ENCODE measurements at places on chromosomes 1 and 21. TPM values are rescaled to one million over a fixed set of nuclear protein-coding genes. Genes with fewer than 3 reads are reported as not detected.

DNA sequence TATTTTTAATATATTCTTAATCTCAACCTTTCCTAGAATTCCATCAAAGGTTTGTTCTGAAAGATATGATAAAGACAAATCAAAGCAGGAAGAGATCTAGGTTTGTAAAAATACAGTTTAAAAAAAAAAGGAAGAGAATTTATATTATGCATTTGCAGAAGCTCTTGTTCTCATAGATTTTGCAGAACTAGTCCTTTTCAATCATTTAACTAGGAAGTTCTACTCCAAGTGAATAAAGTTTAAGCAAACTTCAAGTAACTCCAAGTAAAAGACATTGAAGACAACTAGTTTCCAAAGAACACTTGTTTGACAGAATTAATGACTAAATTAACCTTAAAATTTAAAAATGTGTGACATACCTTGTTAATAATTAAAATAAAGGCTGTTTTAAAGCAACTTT is 55.9 kb downstream of the HNRNPR start:
- no peak for DNase-seq

- no peak for DNase-seq
These were observed 56.1 kb downstream of the SLAMF6 start for GRCh38 chr1:160466961-160467360.

- DNase-seq: no peak
These were observed 29.2 kb downstream of the TRABD2B start for GRCh38 chr1:47967864-47968555.

GRCh38 chr21:19853709-19854575 is 1144.3 kb upstream of the NCAM2 start:
- DNase-seq: no peak

GRCh38 chr1:34671887-34672286 is 83.0 kb upstream of the GJB5 start:
- DNase-seq: no peak

GRCh38 chr21:32732544-32732943 is 4.7 kb upstream of the SYNJ1 start:
- DNase-seq: no peak

DNA sequence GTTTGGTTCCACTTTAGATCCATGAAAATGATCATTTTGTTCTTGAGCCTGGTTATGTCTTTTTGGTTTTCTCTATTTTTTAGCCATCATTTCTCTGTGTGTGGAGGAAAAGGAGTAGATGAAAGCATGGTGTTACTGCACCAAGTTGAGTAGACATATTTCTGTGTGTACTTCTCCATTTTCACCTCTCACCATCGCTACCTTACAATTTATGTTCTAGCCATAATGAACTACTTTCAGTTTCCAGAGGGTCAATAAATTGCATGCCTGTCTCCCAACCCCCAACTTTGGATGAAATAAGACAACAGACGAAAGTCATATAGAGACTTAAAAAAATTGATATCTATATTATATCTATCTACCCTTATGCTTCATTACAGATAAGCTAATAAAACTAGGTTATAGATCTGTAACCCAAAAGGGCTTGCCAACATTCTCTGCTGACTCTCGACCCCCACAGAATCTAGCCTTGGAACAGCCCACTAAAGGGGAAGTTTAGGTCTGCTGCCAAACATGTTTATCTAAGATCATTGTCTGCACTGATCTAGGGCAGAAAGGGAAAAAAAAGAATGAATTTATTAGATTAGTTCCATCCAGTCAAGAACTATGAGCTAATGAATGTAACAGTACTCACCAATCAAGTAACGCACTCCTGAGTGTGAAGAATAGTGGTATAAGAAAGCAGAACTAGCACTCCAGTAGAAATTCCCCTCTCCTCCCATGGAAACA is 7.5 kb upstream of the MAN1A2 start:
- DNase-seq: no peak

GRCh38 chr1:20371411-20371810 is 80.7 kb downstream of the VWA5B1 start:
- no peak for DNase-seq

DNA sequence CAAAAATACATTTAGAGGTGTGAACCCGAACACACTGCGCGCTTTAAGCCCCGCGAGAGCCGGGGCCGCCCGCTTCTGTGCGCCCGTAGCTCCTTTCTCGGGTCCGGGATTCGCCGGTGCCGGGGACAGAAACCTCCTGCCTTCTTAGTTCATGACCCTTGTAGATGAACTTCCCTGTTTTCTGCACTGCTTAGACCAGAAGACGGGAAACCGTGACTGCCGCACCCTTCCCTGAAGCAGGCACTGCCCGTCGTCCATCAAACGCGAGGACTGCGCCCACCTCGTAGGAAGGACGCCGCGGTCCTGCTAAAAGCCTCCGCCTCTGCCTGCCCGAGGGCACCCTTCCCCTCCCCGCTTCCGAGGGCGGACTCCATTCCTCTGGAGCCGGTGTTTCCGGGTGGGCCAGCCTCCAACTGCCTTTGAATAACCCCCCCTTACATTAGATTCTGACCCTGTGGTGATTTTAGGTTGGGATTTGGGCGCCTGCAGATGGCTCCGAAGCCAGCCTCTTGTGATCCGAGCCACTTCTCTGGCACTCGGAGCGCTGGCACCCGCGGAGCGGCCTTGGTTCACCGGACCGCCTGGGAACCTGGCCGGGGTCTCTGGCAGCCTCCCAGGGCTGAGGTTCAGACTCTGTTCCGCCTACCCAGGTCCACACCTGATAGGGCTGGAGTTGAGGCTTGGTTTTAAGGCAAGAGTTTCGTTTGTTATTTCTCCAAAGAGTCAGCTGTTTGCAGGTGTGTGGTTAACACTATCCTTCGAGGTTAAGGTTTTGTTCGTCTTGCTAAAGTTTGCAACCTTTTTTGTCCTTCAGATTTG is 1.2 kb upstream of the PTTG1IP start:
- no peak for DNase-seq

- DNase-seq: no peak
These were observed 261.3 kb upstream of the CHRM3 start for GRCh38 chr1:239125027-239125426.

- DNase-seq: no peak
These were observed 421.7 kb upstream of the DEPDC1 start for GRCh38 chr1:68918563-68918962.

DNA sequence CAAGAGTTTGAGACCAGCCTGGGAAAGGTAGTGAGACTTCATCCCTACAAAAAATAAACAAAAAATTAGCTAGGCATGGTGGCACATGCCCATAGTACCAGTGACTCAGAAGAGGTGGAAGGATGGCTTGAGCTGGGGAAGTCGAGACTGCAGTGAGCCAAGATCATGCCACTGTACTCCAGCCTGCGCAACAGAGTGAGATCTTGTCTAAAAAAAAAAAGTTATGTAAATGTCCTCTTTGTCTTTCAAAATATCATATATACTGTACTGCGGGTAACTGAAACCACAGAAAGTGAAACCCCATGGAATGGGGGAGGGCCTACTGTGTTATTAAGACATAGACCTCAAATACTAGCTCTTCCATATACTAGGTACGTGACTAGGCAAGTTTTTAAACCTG is 20.8 kb downstream of the ACADM start:
- DNase-seq: no peak

OR2AK2 gene
- not detected for total RNA-seq

ZNF648 gene
- 0.57 TPM for total RNA-seq
